ENCODE measurements at places on chromosomes 4 and X.

- no peak for DNase-seq
Observed at GRCh38 chr4:37792241-37792640, 34.2 kb upstream of the PGM2 start.

DNA sequence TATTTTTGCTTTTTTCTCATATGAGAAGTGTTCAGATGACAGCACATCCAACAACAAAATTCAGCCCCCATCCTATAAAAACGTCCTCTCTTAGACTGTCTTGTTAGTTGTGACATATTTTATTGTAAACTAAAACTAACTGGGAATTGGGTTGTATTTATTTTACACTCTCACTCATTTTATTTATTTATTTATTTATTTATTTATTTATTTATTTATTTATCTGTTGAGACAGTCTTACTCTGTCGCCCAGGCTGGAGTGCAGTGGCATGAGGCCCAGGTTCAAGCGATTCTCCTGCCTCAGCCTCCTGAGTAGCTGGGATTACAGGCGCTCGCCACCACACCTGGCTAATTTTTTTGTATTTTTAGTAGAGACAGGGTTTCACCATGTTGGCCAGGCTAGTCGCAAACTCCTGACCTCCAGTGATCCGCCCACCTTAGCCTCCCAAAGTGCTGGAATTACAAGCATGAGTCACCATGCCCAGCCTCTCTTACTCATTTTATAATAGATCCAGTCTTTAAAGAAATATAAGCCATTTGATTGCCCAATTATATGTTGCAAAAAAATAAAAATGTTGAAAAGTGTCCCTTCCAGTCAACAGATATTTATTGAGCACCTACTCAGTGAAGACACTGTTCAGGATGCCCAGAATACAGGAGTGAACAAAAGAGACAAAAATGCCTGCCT is 44.6 kb downstream of the PALLD start:
- peak; percentile 48 for DNase-seq

GRCh38 chrX:15676886-15677285 is 12.3 kb upstream of the CLTRN start:
- no peak for DNase-seq

- DNase-seq: peak; percentile 63
Observed at GRCh38 chr4:16443504-16444088, 217.3 kb upstream of the TAPT1 start.

GRCh38 chr4:144634978-144635747 is 10.8 kb upstream of the HHIP start:
- DNase-seq: no peak

DNA sequence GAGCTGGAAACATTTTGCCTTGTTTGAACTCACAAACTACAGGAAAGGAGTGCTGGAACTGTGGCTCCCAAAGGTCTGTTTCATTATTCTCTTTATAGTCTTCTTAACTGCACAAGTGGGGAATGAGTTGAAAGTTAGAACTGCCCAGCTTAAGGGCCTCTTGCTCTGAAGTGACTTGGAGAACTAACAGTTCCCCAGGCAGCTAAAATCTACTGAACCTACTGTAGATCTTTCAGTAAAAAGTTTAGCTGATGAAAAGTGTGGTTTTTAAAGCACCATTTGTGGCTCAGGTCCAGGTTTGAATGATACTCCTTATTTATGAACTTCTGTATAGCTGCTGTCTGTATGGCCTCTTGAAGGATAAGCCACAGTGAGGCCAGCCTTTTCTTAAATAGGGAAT is 353.8 kb downstream of the MAPK10 start:
- DNase-seq: no peak

DNA sequence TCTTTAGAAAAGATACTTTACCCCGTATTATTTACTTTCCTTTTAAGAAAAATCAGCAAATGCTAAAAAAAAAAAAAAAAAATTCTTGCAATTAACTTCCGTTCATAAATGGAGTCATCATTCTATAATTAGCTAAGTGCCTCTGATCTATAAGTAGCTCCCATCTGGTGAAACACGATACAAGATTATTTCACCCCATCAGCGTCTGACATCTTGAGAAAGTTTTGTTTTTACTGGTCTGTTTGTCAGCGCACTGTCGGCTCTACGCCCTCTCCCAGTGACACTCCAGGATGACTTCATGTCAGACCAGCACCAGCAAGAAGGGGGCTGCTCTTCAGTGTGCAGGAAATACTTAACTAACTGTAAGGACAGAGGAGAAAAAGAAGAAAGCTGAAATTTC is 108.3 kb downstream of the AFAP1 start:
- no peak for DNase-seq

- no peak for DNase-seq
Observed at GRCh38 chrX:119093991-119094735, 21.4 kb downstream of the CT47C1 start.

DNA sequence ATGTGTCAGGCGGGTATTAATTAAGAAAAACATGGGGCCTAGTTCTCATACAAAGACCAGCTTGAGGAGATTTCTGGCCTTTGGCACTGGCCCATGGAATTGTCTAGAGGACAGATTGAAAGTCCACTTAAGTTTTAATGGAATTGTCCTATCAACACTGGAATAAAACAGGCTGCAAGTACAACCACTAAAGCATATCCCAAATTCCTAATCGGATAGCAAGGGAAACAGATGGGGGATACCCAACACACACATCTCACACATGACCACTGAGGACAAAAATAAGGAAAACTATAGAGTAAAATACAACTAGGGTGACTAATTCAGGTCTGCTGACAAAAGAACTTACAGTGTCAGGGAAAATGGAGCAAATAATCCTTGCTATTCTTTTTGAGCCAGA is 167.8 kb downstream of the GASK1B start:
- DNase-seq: no peak

- no peak for DNase-seq
Observed at GRCh38 chrX:40108162-40108958, 10.6 kb upstream of the BCOR start.

GRCh38 chrX:42366181-42366580 is 411.8 kb downstream of the PPP1R2C start:
- no peak for DNase-seq

- no peak for DNase-seq
Observed at GRCh38 chrX:6738518-6739470, 203.9 kb upstream of the VCX3A start.
